ENCODE measurements at places on chromosomes 7 and 10.

- DNase-seq = no peak
These were observed 123.4 kb upstream of the ZNF746 start for GRCh38 chr7:149620961-149621360.

- no peak for DNase-seq
These were observed 104.4 kb upstream of the ZMIZ1 start for GRCh38 chr10:78964274-78964951.

DNA sequence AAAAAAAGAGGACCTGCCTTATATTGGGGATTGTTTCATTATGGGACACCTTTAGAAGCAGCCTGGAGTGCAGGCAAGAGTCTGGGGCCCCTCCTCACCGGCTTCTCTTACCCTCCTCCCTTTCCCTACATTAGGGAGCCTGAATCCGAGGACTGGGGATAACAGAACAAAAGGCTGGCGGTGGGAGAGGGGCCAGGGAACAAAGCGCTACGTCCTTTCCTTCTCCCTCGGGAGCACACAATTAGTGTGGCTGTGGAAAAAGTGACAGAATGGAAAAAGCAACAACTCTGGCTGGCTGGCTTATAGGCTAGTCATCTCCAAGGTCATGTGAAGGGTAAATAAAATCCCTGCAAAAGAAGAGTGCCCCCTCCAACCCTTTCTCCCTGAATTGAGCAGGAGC lies 74.7 kb downstream of the LSM5 start:
- no peak for DNase-seq

DNA sequence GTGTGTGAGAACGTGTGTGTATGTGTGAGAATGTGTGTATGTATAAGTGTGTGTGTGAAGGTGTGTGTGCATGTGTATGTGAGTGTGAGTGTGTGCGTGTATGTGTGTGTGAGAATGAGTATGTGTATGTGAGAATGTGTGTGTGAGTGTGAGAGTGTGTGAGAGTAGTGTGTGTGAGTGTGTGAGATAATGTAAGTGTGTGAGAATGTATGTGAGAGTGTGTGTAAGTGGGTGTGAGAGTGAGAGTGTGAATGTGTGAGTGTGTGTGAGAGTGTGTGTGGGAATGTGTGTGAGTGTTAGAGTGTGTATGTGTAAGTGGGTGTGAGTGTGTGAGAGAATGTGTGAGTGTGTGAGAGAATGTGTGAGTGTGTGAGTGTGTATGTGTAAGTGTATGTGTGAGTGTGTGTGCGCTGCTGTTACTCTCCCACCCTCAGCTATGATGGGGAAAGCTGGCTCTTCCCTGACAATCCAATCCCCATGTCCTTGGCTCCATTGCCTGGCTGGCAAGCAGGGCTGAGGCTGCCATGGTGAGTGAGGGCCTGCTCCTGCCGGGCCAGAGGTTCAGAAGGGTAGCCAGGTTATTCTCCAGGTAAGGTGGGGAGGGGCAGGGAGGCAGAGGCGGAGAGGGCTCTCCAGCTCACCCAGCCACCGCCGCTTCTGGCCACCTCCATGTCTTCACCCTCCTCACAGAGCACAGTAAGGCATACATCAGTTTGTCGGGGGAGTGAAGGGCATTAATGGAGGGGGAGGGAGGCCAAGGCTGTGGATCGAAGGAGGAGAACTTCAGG lies 72.6 kb upstream of the PCBD1 start:
- DNase-seq = no peak

DNA sequence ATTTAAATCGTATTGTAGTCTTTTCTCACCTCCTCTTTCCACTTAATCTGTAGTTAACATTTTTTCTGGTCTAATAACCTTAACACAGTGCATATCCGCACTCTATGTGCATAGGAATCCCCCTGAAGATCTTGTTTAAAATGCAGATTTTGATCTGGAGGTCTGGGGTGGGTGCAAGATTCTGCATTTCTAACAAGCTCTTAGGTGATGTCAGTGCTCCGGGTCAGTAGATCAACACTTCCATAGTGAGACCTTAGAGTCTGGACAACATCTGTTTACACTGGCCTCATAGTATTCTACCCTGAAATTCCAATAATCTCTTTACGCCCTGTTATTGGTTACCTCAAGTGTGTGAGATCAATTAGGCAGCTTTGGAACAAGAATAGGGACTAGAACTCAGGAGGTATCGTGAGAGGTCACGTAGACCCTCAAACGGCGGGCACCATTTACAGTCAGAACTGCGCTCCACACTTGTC lies 434 bp upstream of the PLEKHA8 start:
- DNase-seq = no peak

- DNase-seq = no peak
These were observed 1.7 kb downstream of the FOXP2 start for GRCh38 chr7:114416129-114416990.

DNA sequence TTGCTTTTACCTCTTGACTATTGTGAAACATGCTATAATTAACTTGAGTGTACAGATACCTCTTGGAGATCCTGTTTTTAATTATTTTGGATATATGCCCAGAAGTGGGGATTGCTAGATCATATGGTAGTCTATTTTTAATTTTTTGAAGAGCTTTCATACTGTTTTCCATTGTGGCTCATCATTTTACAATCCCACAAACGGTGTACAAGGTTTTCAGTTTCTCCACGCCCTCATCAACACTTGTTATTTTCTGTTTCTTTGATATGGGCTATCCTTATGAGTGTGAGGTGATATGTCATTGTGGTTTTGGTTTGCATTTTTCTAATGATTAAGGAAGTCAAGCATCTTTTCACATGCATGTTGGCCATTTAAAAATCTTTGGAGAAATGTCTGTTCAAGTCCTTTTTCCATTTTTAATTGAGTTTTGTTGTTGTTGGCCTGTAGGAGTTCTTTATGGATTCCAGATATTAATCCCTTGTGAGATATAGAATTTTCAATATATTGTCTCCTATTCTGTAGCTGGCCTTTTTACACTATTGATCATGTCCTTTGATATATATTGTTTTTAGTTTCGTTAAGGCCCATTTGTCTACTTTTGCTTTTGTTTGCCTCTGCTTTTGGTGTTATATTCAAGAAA lies 7.5 kb downstream of the AGK start:
- DNase-seq = no peak

- DNase-seq = no peak
These were observed 51.1 kb upstream of the ADRB1 start for GRCh38 chr10:113992471-113993011.

DNA sequence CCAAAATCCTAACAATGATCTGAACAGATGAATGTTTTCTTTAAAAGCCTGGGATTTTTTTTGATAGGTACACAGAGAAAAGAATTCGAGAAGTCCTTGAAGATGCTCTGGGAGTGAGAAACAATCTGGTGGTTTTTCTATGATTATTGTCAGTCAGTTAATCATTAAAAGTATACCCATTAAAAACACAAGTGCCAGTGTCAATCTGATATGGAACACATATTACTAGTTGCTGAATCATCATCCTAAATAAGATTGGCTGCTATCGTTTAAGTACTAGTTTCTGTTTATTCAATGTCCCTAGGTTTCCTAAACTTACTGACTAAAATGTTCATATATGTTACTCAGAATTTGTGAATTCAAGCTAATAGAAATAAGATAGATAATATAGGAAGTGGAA lies 16.1 kb downstream of the COL28A1 start:
- DNase-seq = no peak

GRCh38 chr10:110344622-110345021 lies 39.9 kb upstream of the SMNDC1 start:
- no peak for DNase-seq

DNA sequence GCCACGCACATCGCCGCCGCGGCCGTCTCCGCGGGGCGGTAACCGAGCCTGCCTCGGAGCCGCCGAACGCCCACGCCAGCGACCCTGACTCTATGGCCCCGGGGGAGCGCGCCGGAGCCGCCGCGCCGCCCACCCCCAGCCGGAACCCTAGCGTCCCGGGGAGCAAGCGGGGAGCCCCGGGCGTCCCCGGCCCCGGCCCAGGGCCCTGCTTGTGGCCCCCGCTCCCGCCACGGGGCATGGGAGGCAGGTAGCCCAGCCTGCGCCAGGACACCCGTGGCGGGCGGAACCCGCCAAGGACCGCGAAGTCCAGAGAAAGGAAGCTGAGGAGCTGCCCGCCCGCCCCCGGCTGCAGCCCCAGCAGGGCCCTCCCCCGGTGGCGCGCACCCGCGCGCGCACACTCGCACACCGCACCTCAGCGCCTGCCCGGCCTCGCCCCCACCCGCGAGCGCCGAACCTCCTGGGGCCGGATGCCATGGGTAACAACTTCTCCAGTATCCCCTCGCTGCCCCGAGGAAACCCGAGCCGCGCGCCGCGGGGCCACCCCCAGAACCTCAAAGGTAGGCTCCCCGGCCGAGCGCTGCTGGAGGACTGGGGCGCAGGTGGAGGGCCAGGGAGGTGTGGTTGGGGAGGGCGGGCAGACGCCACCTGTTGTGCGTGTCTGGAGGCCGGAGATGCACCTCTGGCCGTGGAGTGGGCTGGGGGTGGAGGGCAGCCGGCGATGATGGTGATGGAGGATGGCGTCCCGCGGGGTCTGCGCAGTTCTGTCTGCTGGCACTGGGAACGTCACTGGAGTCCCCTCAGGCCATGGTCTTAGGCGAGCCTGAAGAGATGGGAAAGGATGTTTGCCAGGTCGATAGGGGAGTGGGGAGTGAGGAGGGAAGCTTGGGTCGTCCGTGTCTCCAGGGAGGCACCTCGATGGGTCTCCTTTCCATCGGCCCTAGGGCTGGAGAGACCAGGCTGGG lies 692 bp downstream of the NEURL1 start:
- DNase-seq = no peak

- no peak for DNase-seq
These were observed 154.4 kb downstream of the CUBN start for GRCh38 chr10:16975188-16975587.

DNA sequence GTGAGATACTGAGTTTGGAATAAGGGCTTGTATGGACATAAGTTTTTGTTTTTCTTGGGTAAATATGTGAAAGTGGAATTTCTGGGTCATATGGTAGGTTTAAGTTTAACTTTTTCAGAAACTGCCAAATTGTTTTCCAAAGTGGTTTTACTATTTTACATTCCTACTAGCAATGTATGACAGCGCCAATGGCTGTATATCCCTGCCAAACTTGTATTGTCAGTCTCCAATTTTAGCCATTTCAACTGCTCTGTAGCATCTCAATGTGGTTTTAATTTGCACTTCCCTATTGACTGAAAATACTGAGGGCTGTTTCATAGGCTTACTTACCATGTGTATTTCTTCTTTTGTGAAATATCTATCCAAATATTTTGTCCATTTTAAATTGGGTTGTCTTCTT lies 90.5 kb upstream of the ZNF32 start:
- no peak for DNase-seq

DNA sequence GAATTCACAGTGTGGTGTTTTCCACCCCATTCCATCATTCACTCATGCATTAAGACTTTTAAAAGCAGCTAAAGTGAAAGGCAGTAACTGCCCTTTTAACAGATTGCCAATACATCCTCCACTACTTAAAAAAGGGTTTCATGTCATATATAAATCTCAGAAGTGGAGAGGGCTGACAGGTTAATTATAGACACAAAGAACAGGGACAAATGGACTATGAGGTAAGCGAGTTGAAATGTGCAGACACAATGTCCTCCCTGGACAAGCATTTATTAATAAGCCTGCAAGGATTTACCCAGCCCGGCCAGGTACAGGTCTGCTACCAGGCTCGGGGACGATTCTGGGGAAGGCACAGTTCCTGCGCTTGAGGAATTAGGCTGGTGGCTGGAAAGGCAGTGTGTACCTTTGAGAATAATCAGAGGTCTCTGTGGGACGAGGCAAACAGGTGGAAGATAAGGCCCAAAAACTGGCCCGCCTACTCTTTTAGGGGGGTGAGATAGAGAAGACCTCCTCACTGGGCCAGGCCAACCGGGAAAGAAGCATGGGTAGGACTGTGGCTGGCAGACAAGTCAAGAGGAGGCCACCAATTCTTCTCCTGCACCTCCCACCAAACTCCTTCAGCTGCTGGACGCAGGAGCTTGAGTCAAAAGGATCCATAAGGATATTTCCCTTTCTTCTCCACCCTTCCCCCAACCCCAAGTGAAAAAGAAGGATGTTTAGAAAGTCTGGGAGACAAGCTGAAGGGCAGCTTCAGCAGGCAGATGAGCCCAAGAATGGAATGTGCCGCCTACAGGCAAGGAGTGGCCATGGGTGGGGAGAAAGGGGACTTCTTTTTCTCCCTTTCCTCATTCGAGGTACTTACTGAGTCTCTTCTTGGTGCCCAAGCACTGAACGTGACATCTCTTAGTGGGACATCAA lies 1.5 kb downstream of the PDLIM1 start:
- DNase-seq = no peak

DNA sequence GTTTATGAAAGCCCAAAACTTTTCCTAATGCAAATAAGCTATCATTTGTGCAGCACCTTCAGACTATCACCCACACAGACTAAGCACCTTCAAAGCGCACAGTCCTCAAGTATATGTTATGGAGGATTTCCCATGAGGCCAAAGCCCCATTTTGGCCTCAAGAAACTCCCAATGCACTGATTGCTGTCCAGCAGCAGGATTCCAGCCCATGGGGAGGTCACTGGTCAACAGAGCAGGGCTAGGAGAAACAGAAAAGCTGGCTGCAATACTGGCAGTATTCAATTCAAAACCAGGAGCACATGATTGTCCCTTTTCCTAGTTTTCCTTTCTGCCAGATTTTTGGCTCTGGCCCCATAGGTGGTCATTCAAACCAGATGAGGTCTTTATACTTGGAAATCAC lies 24.5 kb upstream of the KIAA1217 start:
- DNase-seq = no peak

DNA sequence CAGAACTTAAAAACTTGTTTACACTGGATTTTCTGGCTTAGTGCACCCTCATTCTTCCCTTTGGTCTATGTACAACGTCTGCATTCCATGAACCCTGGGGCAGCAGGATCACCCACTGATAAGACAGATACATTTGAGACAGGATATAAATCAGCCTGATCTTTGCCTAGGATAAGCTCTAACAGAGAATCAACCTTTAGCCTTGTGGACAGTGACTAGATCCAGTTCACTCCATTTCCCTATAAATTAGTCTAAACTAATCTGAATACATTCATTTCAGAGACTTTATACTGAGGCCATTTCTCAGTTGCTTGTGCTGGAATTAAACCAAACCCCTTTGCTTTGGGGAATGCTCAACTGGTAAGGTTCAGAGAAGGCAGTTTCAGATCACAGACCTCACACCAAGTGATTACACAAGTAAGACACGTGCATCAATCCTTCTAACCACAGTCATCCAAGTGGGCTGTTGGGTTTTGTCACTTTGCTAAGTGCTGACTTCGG lies 639.8 kb upstream of the FZD8 start:
- DNase-seq = no peak

DNA sequence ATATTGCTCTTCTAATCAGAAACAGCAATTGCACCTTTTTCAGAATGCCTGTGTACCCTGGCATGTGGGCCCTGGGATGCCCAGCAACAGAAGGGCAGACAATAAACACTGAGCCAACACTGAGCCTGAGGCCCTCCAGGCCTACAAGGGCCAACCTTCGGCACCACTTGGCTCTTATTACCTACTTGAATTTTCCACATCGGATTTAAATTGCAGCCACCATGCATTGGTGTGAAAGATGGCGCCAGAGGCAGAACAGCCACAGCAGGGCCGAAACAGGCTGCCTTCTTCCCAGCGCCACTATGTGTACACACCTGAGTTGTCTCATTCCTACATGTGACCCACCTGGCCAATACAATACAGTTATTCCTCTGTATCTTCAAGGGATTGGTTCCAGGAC lies 51.4 kb upstream of the EZH2 start:
- DNase-seq = no peak
